Occipital lobe (tissue), 3 donors: ENCODE measurements at places on chromosomes 3 and 15. TPM values are rescaled to one million over a fixed set of nuclear protein-coding genes. Genes with fewer than 3 reads are reported as not detected.

The CISH gene
- 0.16 TPM for total RNA-seq

The GPR171 gene
- total RNA-seq = not detected

The MKRN3 gene
- total RNA-seq = 25.7 TPM

The PLS1 gene
- 3.1 TPM for total RNA-seq

DNA sequence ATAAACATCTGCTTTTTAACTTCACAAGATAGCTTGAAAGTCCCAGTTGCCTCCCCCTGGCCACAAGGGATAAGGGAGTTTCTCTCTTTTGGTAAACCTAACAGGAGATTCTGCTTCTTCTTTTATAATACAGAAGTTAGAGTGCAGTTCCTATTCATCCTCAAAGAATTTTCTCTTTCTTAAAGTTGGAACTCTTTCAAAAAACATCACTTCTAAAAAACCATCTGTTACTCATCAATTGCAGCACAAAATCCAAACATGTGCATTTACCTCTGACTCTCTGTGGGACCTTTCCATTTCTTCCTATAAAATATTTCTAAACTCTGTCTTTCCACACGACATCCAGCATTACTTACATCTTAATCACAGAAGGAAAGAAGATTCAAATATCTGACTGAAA is 5.1 kb downstream of the DPH6 start:
- DNase-seq = no peak

DNA sequence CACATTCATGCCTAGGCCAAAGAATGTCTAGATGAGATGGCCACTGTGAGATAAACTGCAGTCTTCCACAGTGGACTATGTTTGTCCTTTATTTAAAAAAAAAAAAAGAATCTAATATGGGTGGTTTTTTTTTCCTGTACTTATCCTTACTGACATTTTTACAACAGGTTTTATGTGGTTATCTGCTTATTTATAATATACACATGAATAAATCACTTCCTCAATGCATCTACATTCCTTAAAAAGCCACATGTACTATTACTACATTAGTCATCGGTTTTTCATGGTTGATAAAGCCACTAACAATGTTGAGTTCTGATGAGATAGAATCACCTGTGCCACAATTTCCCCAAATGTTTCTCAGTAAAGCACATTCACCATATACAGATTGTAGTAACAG is 341.3 kb upstream of the THBS1 start:
- DNase-seq = no peak

DNA sequence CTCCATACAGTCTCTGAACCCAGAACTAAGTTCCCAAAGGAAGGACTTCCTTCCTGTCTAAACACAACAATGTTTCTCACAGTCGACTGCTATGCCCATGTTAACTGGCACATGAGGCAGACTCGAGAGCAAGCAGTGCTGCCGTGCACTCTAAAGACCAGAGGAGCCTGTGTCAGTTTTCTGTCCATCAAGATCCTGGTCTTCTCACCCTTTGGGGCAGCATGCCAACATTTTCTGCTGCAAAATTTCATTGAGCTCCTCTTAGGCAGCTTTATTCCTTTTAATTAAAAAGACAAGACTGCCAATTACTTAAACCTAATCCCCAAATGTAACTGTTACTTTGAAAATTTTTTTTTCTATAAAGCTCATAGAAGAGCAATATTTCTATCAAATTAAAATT is 205.1 kb downstream of the GAP43 start:
- no peak for DNase-seq

DNA sequence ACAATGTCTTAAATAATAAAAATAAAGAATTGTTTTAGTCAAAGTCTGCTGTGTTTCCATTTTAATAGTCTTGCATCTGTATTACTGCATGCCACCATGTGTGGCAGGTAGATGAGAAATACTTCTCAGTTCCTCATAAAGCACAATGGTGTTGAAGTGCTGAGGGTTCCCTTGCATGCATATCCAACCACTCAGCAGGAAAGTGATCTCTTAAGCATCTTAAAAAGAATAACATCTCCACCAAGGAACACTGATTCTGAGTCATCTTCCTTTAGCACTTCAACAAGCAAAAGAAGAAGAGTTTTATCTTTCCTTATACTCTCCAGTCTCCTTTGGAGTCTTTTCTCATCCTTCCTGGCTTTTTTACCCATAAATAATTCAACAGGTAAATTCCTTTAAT is 602.0 kb downstream of the TBL1XR1 start:
- no peak for DNase-seq

GRCh38 chr3:139319428-139320402 is 24.1 kb upstream of the MRPS22 start:
- no peak for DNase-seq
